ENCODE measurements at places on chromosomes 1 and 21.
A peak's percentile ranks its signal among the peaks of the same experiment; 100 is the strongest.

DNA sequence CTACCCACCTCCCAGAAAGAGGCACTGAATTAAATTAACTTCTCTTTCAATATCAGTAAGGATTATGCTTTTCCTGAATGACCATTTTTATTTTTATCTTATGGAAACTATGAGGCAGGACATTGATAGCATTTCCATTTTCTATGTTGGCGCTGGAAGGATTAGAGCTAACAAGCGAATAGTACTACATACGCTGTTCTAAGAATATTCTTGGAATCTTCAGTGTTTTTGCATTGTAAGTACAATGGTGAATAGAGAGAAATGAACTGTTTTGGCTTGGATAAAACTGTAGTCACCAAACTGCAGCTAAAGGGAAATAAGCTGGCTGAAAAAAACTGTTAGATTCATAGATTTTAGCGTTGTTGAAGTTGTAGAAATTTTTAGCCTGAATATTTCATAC lies 779.0 kb upstream of the ADGRL4 start:
- DNase-seq, result no peak

DNA sequence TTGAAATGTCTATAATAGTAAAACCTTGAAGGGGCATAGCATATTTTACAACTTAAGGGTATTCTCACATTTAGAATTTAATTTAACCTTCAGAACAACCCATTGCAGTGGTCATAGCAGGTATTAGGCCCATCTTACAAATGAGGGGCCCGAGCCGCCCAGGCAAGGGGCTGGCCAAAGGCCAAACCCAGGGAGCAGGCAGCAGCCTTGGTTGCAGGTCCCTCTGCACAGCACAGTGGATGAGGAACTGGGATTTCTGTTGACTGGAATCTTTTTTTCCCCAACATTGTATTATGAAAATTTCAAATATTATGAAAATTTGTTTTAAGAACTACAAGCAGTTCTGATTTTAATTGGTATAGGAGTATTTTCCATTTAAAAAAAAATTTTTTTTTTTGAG lies 33.2 kb downstream of the CCSAP start:
- DNase-seq, result no peak

- DNase-seq, result no peak
Observed at GRCh38 chr1:2346691-2347408, 44.5 kb downstream of the MORN1 start.

DNA sequence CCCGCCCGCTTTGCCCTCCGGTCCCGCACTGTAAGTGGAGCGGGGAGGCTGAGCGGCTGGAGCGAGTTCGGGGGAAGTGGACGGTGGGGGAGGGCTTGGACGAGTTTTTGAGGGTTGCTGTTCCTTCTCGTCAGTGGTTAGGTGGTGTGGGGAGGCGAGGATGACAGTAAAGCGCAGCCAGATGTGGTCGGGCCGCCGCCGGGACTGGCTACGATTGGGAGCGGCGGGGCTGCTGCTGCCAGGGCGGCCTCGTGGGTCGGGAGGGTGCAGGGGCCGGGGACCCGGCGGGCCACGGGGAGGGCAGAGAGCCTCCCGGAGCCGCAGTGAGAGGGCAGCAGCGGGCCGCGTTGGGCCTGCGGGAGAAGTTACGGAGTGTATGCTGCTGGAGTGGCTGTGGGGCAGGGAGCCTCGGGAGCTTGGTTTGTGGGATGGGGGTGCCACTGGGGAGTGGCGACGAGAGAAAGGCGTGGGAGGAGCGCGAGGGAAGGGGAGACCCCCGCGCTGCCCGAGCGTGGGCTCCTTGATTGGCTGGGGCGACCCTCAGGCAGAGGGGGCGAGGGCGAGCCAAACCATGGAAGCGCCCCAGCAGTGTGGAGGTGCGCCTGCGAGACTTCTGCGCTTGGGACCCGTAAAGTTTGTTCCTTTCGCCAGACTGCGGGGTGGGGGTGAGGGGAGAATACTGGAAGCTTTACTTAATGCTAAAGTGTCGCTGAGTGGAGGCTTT lies 2.1 kb downstream of the ADGRL2 start:
- peak; percentile 27 for DNase-seq
